ENCODE measurements at places on chromosomes 5 and 9. TPM values are rescaled to one million over a fixed set of nuclear protein-coding genes. Genes with fewer than 3 reads are reported as not detected.

The NMUR2 gene
- total RNA-seq = not detected

The ADAMTS13 gene
- 4.4 TPM for total RNA-seq

The CRHBP gene
- not detected for total RNA-seq

The LIX1 gene
- not detected for total RNA-seq

The MELK gene
- 6.1 TPM for total RNA-seq

The SH3PXD2B gene
- 59.2 TPM for total RNA-seq

The HMMR gene
- 6.4 TPM for total RNA-seq

The PCDHA6 gene
- total RNA-seq = 0.17 TPM

The BARX1 gene
- 0.09 TPM for total RNA-seq

The GPR150 gene
- 0.26 TPM for total RNA-seq

The ANKRD31 gene
- total RNA-seq = 0.09 TPM

The CD14 gene
- 4.3 TPM for total RNA-seq

The PCDHGA7 gene
- 5.1 TPM for total RNA-seq

The RLN1 gene
- 3.7 TPM for total RNA-seq

The EGFL7 gene
- total RNA-seq = 72.6 TPM

The SLCO6A1 gene
- total RNA-seq = not detected

The MLANA gene
- total RNA-seq = not detected

The CYLC2 gene
- total RNA-seq = not detected

The SEMA6A gene
- 1.4 TPM for total RNA-seq

The IL5 gene
- total RNA-seq = not detected

The RLN2 gene
- not detected for total RNA-seq

The GPX8 gene
- 138 TPM for total RNA-seq

The SLC6A18 gene
- not detected for total RNA-seq

The TRAF1 gene
- 4.3 TPM for total RNA-seq

The PTPDC1 gene
- 5.4 TPM for total RNA-seq

The C5orf52 gene
- not detected for total RNA-seq

The SPINK6 gene
- total RNA-seq = not detected

Data from pericardium fibroblast (primary cell).